ENCODE measurements at places on chromosomes 16 and 17. TPM values are rescaled to one million over a fixed set of nuclear protein-coding genes. Genes with fewer than 3 reads are reported as not detected.

- no peak overlapping the region for H3K4me3 ChIP-seq
- H3K4me1 ChIP-seq: peaks cover 45% of the 10 kb centered on the region
- H3K27me3 ChIP-seq: no peaks in the 10 kb centered on the region
- no peak for DNase-seq
Measured at GRCh38 chr17:77370586-77370985, 229.8 kb downstream of the SEC14L1 start.

DNA sequence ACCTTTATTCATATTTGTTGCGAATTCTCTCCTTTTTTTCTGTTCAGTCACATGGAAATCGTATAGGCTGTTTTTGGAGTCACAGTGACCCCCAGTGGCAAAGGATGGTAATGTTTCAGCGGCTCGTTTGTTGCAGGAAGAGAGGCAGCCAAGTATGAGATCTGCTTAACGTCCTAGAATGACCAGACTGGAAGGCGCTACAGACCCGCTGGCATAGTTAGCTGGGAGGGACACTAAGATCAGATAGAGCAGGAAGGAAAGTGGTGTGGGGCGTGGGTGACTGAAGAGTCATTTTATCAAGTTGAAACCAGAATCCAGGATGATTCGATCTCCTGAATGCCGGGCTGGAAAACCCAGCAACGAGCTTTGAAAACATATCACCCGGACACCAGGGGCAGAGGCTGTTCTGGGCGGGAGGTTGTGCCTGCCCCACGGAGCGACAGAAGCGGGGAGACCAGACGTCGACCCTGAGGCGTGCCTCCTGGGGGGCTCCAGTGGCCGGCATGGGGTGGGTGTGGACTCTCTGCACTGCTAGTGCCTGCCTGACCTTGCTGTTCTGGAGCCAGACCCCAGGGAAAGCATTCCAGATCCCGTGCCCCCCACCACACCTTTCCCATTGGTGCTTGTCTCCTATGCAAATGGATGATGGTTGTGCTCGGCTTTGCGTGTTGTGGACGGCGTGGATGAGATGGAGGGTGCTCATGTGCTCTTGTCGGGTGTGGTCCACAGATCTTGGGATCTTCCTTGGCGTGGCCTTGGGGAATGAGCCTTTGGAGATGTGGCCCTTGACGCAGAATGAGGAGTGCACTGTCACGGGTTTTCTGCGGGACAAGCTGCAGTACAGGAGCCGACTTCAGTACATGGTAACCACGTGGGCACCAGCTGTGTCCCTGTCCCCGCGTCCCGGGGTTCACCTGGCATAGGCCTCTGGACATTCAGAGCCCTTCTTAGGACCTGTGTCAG, 7.7 kb downstream of the IL34 start:
- H3K27me3 ChIP-seq: no peaks in the 10 kb centered on the region
- H3K27ac ChIP-seq: no peak overlapping the region
- H3K36me3 ChIP-seq: no peaks in the 10 kb centered on the region
- peak; percentile 36 for DNase-seq

The C16orf89 gene
- polyA plus RNA-seq: not detected

The HIGD1B gene
- polyA plus RNA-seq: not detected

Data from keratinocyte (primary cell).